ENCODE measurements at places on chromosomes 16 and 17. TPM values are rescaled to one million over a fixed set of nuclear protein-coding genes. Genes with fewer than 3 reads are reported as not detected.

GRCh38 chr16:59950431-59950830 lies 1216.3 kb upstream of the GOT2 start:
- H3K4me3 ChIP-seq = no peak overlapping the region
- no peak overlapping the region for H3K27ac ChIP-seq
- no peak for DNase-seq
- H3K27me3 ChIP-seq = no peaks in the 10 kb centered on the region
- no peaks in the 10 kb centered on the region for H3K4me1 ChIP-seq

- peak overlapping the region; percentile 98 for H3K4me3 ChIP-seq
- no peak for DNase-seq
- peaks cover 9% of the 10 kb centered on the region for H3K36me3 ChIP-seq
- peak overlapping the region; percentile 55 for H3K27ac ChIP-seq
Measured at GRCh38 chr17:44188576-44189403, 2.0 kb downstream of the TMUB2 start.

CCDC57 gene
- 25.7 TPM for polyA plus RNA-seq

TMC5 gene
- polyA plus RNA-seq = not detected

- DNase-seq = no peak
- H3K4me3 ChIP-seq = no peak overlapping the region
- no peaks in the 10 kb centered on the region for H3K36me3 ChIP-seq
- H3K27ac ChIP-seq = no peak overlapping the region
Measured at GRCh38 chr16:67811899-67812298, 5.2 kb downstream of the TSNAXIP1 start.
